ENCODE measurements at places on chromosomes 3 and 15.

DNA sequence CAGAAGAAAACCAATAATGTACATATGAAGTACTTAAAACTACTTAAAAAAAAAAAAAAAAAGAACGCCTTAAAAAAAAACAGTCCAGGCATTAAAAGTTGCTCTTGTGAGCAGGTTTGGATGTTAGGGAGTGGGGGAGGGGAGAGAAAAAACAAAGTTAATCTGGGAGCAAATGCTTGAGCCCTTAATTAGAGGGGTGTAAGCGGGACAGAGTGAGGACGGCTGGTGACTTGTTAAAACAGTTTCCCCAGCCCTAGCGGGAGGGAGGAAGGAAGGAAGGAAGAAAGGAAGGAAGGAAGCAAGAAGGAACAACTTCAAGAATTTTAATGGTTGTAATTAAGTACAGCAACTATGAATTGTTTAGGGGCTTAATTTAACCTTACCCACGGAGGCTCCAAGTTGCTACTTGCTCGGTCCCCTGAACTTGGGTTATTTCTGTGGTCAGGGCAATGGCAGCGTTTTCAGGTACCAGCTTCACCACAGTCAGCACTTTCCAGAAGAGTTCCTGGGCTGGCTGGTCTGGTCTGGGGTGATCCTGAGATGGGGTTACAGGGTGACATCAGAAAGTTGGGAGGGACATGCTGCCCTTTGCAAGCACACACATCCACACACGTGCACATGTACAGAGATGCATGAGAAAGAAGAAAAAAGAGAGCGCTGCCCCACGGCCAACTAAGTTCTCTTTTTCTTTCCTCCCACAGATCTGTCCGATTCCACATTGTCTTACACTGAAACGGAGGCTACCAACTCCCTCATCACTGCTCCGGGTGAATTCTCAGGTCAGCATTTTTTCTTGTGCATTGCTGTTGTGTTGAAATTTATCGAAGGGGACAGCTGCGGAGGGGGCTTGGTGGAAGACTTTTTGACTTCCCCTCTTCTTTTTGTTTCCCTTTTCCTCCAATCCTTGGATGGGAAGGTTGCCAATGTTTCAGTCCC lies 14.0 kb downstream of the SMAD6 start:
- no peak for DNase-seq

DNA sequence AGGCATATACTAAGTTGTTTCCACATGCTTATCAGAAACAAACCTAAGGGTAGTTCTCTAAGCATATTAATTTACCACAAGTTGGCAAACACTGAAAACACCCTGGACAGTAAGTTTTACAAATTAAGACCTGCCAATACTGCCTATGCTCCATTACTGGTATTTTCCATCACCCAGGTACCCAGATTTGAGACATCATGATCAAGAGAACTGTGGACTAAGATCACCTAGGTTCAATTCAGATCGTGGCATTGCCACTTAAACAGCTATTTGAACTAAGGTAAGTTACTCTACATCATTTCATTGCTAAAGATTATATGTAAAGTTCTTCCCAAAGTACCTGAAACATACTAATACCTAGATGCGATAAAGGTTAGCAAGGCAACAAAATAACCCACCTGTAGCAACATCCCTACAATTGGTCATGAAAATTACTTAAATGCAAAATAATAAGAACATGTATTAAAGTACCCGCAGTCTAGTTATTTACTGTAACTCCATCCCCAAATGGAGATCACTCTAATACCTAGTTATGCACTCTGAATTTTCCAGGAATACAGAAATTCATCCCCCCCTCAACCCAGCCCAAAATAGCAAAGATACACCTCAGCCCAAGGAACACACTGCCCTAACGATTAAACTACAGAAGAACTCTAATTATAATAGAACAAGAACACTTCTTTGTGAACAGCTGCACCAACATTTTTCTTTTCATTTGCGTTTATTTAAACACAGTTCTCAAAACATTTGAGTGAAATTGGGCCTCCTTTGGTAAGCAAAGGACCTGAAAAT lies 21.6 kb downstream of the TRA2B start:
- no peak for DNase-seq

DNA sequence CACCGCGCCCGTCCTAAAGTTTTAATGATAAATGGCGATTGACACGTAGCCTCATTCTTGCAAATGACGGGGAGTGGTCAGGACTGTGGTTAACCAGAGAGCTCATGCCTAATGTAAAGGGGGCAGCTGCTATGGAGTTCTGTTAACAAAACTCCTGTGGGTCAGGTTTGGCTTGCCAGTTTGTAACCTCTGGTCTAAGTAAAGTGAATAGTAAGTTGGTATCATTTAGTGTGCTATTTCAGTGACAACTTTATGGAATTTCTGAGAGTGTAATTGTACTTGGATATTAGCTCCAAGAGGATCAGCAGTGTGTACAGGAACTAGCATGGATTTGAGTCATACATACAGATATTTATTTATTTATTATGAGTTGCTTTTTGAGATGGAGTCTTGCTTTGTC lies 87.9 kb downstream of the RGMA start:
- no peak for DNase-seq

GRCh38 chr15:40807888-40808461 lies 702 bp upstream of the DNAJC17 start:
- DNase-seq: no peak

- DNase-seq: no peak
Measured at GRCh38 chr3:168091302-168091858, 4.3 kb downstream of the GOLIM4 start.

GRCh38 chr15:68566377-68566954 lies 12.3 kb upstream of the CORO2B start:
- no peak for DNase-seq

DNA sequence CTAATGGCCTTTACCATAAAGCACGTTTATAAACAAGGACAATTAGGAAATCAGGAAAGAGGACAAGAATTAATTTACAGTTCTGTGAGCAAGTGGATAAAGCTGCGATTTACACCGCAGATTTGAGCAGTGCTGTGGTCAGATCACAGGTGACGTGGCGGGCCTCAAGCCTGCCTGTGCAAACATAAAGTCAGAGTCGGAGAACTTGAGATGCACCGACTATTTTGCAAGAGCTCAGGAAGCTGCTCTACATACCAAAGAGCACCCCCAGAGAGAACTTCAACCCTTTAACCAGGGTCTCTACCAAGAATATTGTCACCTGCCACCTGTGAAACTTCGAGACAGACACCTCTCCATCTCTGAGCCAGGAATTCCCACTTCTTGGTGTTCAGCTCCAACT lies 35.7 kb downstream of the MECOM start:
- DNase-seq: peak; percentile 24

- DNase-seq: no peak
Measured at GRCh38 chr15:51077221-51078153, 17.2 kb downstream of the TNFAIP8L3 start.

DNA sequence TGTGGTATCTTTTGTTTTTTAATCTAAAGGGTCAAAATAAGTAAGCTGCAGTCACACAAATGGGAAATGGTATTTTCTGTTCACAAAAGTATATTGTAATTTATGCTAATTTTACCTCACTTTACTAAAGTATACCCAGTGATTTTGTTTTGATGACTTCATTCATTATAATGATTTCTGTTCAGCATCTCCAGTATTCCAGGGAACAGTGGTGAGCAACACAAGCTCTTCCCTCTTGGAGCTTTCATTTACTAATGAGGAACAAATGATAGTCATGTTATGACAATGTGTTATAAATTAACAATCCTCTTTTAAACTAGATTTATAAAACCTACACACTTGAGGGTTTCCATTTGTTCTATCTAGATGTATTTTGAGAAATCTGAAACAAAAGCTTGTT lies 20.5 kb upstream of the EIF3J start:
- no peak for DNase-seq

GRCh38 chr3:151630035-151630434 lies 103.7 kb upstream of the AADACL2 start:
- DNase-seq: no peak

GRCh38 chr15:85475317-85475701 lies 94.9 kb downstream of the AKAP13 start:
- DNase-seq: peak; percentile 21

DNA sequence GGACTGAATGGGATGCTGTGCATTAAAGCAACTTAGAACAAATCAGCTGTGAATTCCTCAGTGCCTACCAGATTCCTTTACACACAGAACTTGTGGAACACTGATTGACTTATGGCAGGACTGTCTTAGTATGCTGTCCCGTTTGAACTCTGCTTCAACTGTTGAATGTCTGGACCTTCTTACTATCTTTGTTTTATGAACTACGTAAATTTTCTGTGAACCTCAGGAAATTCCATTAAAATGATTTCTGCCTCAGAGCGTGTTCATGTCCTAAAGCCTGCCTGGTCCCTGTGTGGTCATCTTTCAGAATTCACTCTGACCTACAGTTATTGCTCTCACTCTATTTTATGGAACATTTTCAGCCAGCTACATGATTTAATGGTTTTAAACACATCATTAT lies 29.4 kb upstream of the FBN1 start:
- no peak for DNase-seq

- peak; percentile 70 for DNase-seq
Measured at GRCh38 chr3:107206141-107206540, 171.1 kb upstream of the CCDC54 start.

GRCh38 chr3:43675593-43675992 lies 15.1 kb upstream of the ABHD5 start:
- no peak for DNase-seq

DNA sequence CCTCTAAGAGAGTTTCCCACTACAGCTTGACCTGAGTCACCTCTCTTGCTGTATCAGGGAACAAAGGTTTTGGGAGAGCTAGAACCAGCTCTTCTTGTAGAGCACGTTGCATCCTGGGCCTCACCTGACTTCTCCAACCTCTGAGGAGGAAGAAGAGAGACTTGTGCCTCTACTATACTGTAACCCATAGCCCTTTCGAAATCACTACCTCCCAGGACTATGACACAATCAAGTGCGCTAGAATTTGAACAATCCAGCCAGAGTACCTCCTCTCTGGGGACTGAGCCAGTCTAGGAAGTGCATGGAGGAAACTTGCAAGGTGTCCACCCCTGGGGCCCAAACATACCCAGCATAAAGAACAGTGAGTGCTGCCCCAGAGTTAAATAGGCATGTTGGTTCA lies 192.8 kb upstream of the BHLHE40 start:
- DNase-seq: peak; percentile 88

DNA sequence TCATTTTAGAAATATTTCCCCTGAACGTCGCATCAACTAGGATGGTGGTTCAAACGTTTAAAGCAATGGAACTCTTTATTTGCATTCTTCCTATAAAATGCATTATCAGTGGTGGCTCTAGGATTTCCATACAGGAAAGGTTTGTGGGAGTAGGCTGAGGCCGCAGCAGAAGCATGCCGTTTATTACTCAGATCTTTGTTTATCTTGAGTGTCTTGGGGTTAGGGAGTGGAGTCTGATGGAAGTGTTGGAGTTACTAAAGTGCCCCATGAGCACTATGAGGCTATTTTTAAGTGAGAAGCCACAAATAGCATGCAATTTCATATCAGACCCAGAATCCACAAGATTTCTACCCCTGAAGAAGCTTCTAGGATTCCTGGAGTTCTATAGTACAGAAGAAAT lies 26.2 kb downstream of the ATOSA start:
- peak; percentile 69 for DNase-seq

- DNase-seq: peak; percentile 15
Measured at GRCh38 chr3:13282986-13283876, 136.9 kb downstream of the NUP210 start.

DNA sequence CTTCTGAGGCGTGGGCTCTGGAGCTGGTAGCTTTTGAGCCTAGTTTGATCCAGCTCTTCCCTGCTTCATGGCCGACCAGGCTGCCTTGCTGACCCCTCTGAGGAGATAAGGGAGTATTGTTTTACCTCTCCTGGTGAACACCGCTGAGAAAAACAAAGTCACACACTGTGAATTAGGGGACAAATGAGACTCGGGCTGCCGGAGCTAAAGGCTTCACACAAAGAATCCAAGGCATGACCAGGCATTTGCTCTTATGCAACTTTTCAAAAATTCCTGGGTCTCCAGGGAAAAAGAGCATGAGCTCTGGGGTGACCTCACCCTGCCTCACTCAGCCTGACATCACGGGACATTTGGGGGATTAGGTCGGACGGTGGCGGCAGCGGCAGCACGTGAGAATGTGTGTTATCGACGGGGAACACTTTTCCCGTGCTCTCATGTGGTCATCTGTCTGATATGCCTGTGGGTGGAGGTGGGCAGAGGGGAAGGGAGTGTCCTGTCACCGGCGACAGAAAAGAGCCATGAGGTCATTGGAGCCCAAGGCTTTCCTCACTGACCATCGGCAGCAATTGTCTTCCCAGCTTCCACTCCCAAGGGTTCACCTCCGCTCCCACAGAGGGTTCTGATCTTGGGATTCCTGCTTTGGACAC lies 61.0 kb downstream of the TMEM44 start:
- peak; percentile 84 for DNase-seq

GRCh38 chr3:174218016-174218415 lies 641.1 kb upstream of the NAALADL2 start:
- DNase-seq: no peak

- DNase-seq: no peak
Measured at GRCh38 chr3:38379201-38379770, 32.7 kb downstream of the XYLB start.

DNA sequence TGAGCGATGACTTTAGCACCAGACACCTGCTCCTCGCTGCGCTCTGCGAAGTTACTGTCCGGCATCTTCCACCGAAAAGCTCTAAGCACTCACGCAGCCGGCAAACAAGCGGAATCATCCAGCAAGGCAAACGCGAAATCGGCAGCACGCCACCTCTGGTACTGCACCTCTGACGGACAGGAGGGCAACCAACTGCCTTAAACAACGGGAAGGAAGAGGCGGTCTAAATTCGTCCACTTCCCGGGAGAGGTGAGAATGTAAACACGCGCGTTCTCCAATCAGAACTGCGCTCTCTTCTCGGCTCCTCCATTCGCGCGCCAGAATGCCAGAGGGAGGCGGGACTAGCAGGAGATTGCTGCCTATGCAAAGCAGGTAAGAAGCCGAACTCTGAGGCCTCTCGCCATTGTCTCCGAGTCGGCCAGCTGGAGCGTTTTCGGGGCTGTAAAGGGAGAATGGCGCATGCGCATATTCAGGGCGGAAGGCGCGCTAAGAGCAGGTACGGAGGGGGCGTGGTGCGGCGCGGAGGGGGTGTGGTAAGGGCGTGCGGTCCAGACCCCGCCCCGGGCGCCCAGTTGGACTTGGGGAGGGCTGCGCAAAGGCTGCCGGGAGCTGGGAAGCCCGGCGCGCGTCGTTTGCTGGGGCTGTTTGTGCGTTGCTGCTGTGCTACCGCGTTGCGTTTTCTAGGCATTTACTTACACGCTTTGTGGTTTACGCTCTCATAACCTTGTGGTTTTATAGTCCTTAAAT lies at the start of the genes BTD and HACL1:
Gene BTD (plus strand): TSS at position 347 of the 747 bp plus-strand sequence. CDS start 33,695 bp downstream, outside the sequence.
Gene HACL1 (minus strand): TSS at position 171 of the 747 bp plus-strand sequence. CDS start 106 bp downstream, at position 65.
- DNase-seq: peak; percentile 99

DNA sequence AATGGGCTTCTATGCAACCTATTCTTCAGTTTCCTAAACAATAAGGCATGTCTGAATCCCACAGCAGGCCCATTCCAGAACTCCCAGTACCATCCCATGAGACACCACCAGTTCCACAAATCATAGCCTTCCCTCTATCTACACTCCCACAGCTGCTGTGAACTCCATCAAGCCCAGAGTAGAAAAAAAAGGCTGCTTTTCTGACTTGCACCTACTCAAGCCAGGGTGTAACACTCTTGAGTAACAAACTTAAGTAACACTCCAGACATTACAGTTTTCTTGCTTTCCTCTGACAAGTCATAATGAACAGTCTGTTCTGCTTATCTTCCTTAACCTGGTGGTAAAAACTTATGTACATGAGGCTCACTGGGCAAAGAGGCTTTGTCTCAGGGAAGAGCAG lies 283.1 kb downstream of the NFKBIZ start:
- DNase-seq: peak; percentile 55

Measured in epithelial cell of esophagus (primary cell).